Immature natural killer cell (primary cell): ENCODE measurements at places on chromosomes 13 and 19. TPM values are rescaled to one million over a fixed set of nuclear protein-coding genes. Genes with fewer than 3 reads are reported as not detected.

Gene CD22
- 2.2 TPM for polyA plus RNA-seq

Gene ARRDC5
- 2.5 TPM for polyA plus RNA-seq

Gene GJB6
- polyA plus RNA-seq: not detected

Gene TNFRSF19
- polyA plus RNA-seq: 0.19 TPM

DNA sequence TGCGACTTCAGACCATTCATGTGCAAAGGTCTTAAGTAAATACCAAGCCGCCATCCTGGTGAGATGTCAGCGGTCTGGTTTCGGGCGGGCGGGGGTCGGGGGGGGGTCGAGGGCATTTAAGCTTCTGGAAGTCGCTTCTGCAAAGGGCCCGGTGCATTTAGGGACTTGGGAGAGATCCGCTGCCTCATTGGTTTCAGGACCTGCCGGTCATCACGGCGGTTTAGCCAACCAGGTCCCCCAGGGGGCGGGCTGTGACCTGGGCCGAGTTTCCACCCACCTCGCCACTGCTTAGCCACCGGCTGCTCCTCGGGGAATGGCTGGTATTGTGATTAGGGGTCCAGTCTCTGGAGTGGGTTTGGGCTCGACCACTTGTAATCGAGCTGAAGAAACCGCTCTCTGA is 7.8 kb downstream of the ANKLE1 start:
- peaks cover 5% of the 10 kb centered on the region for H3K4me1 ChIP-seq
- no peak overlapping the region for H3K27ac ChIP-seq
- H3K36me3 ChIP-seq: no peaks in the 10 kb centered on the region
- DNase-seq: peak; percentile 38

GRCh38 chr13:33575378-33575777 is 242.6 kb upstream of the RFC3 start:
- no peak for DNase-seq
- no peaks in the 10 kb centered on the region for H3K4me1 ChIP-seq
- H3K27ac ChIP-seq: no peak overlapping the region
- H3K4me3 ChIP-seq: no peak overlapping the region
- no peaks in the 10 kb centered on the region for H3K36me3 ChIP-seq

DNA sequence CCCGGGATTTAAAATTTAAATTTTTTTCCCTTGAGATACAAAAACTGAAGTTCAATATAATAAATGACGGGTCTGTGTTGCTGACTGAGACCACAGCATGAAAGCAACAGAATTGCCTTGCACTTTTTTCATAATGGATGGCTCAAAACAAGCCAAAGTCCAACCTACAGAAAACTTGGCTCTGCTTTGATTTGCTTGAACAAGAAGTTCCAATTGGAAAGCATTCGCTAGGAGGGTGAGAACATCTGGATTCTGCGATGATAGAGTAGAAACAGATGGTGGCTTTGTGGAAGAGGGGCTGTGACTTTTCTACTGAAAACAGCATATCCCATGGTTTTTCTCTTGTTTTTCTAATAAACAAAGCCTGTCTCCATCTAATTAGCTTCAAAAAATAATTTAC is 46.4 kb downstream of the THSD1 start:
- no peak overlapping the region for H3K27ac ChIP-seq
- no peaks in the 10 kb centered on the region for H3K36me3 ChIP-seq
- H3K4me3 ChIP-seq: no peak overlapping the region
- H3K4me1 ChIP-seq: no peaks in the 10 kb centered on the region
- H3K27me3 ChIP-seq: peaks cover 5% of the 10 kb centered on the region
- DNase-seq: no peak

DNA sequence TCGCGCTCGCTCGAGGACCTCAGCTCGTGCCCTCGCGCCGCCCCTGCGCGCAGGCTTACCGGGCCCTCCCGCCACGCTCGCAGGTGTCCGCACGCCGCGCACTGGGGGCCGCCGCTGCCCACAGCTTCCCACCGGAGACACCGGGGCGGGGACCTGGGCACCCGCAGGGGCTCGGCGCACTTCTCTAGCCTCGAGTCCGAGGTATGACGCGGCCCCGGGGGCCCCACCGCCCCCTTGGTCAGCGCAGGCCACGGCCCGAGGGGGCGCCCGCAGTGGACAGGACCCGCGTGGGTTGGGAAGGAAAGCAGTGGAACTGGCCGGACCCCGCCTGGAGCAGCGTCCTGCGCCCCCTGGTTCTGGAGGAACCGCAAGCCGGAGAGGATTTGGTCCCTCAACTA is 2.1 kb upstream of the GRWD1 start:
- no peak overlapping the region for H3K27ac ChIP-seq
- H3K4me3 ChIP-seq: peak overlapping the region; percentile 14
- H3K27me3 ChIP-seq: peaks cover 34% of the 10 kb centered on the region
- DNase-seq: peak; percentile 15
- peaks cover 26% of the 10 kb centered on the region for H3K4me1 ChIP-seq

DNA sequence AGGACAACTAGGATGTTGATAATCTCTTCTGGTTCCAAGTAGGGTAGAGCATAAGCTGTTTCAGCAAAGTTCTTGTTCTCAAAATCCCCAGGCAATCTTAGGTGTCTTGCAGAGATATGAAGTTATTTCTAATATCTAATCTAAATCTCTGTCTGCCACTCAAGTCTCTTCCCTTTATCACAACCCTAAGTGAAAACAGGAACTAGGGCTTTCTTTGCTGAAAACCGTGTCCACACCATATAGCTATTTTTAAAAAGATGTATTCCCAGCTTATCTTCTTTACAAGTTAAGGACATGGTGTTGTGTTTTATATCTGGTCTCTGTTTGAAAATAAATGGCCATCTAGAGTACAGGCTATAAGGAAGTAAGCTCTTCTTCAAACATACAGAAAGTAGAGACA is 11.3 kb upstream of the RNASEH2B start:
- no peaks in the 10 kb centered on the region for H3K27me3 ChIP-seq
- no peaks in the 10 kb centered on the region for H3K36me3 ChIP-seq
- H3K4me1 ChIP-seq: peaks cover 14% of the 10 kb centered on the region

- no peak overlapping the region for H3K27ac ChIP-seq
- H3K4me3 ChIP-seq: no peak overlapping the region
- H3K27me3 ChIP-seq: no peaks in the 10 kb centered on the region
- DNase-seq: no peak
These were observed 65.2 kb downstream of the DPRX start for GRCh38 chr19:53696951-53697350.

GRCh38 chr13:22903301-22903700 is 277.5 kb upstream of the SGCG start:
- no peak overlapping the region for H3K27ac ChIP-seq
- H3K27me3 ChIP-seq: no peaks in the 10 kb centered on the region
- no peak overlapping the region for H3K4me3 ChIP-seq
- H3K4me1 ChIP-seq: no peaks in the 10 kb centered on the region
- H3K36me3 ChIP-seq: no peaks in the 10 kb centered on the region

GRCh38 chr19:46932346-46932745 is 71.5 kb downstream of the ARHGAP35 start:
- DNase-seq: no peak
- peaks cover 1% of the 10 kb centered on the region for H3K27me3 ChIP-seq
- H3K36me3 ChIP-seq: no peaks in the 10 kb centered on the region
- no peak overlapping the region for H3K4me3 ChIP-seq

DNA sequence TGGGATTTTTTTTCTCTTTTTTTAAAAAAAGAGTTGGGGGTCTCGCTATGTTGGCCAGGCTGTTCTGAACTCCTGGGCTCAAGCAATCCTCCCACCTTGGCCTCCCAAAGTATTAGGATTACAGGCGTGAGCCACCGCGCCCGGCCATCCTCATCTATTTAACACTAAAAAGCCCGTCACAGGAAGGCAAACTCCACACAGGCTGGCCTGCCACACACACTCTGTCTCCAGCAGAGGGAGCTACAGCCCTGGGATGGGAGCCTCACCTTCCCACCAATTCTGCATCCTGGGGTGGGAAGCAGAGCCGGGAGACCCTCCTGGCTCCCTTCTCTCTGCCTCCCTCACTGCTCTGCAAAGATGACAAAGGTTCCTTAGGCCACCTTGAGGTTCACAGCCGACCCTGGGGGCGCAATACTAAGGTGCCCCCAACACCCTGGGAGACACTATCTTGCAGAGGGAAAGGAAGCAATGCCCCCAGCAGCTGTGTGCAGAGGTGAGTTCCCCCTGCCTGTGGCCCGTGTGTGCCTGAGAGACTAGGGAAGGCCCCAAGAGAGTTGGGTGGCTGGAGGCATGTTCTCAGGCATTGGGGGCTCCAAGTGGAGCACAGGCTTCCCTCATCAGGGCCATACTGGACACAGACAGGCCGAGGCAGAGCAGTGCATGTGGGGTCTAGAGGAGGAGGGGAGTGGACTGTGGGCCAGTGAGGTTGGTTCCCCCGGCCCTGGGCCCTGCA is 27.4 kb upstream of the TIMM44 start:
- H3K36me3 ChIP-seq: no peaks in the 10 kb centered on the region
- H3K27ac ChIP-seq: no peak overlapping the region
- no peak overlapping the region for H3K4me3 ChIP-seq
- no peaks in the 10 kb centered on the region for H3K27me3 ChIP-seq
- peak; percentile 9 for DNase-seq

DNA sequence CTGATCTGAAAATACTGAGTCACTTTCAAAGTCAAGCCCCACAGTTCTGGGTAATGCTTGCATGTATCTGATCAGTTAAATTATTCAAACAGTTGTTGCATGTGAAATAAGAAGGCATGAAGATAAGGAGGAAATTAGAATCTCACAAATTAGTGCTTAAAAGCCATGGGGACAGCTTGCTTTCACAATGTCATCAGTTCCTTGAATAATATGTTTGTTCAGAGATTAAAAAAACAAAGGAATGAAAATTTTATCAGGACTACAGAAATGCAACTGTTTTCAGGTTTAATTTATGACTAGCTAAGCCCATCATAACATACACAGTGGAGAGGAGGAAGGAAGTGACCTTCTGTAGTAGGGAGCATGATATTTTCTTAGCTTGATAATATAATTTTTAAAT is 150.1 kb downstream of the OXGR1 start:
- no peak for DNase-seq
- no peaks in the 10 kb centered on the region for H3K4me1 ChIP-seq
- H3K27me3 ChIP-seq: no peaks in the 10 kb centered on the region
- no peak overlapping the region for H3K27ac ChIP-seq
- H3K4me3 ChIP-seq: no peak overlapping the region

DNA sequence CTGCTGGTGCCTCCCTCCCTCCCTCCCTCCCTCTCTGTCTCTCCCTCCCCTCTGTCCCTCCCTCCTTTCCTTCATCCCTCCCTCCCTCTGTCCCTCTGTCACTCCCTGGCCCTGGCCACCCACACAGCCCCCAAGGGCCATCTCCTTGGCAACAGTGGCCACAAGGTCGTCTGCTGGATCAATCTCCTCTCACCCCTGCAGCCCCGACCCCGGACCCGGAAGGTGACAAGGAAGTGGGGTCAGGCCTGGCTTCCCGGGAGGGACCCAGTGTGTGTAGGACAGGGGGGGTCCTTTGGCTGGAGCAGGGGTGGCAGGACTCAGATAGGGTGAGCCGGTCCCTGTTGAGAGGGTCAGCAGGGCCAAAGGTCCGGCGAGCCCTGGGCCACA is 21.9 kb upstream of the TCF3 start:
- H3K4me1 ChIP-seq: no peaks in the 10 kb centered on the region
- no peaks in the 10 kb centered on the region for H3K36me3 ChIP-seq

- H3K4me3 ChIP-seq: no peak overlapping the region
- no peak overlapping the region for H3K27ac ChIP-seq
- H3K36me3 ChIP-seq: no peaks in the 10 kb centered on the region
- no peaks in the 10 kb centered on the region for H3K4me1 ChIP-seq
- no peaks in the 10 kb centered on the region for H3K27me3 ChIP-seq
These were observed 38.1 kb downstream of the TMEM255B start for GRCh38 chr13:113796964-113797676.

GRCh38 chr19:5147978-5148793 is 179.3 kb downstream of the KDM4B start:
- H3K4me3 ChIP-seq: no peak overlapping the region
- no peak overlapping the region for H3K27ac ChIP-seq
- no peak for DNase-seq
- H3K4me1 ChIP-seq: peaks cover 15% of the 10 kb centered on the region
- peaks cover 9% of the 10 kb centered on the region for H3K27me3 ChIP-seq
- H3K36me3 ChIP-seq: peaks cover 7% of the 10 kb centered on the region

GRCh38 chr13:91381371-91381770 is 17.1 kb upstream of the GPC5 start:
- no peak overlapping the region for H3K27ac ChIP-seq
- no peaks in the 10 kb centered on the region for H3K27me3 ChIP-seq
- H3K36me3 ChIP-seq: no peaks in the 10 kb centered on the region
- DNase-seq: no peak
- H3K4me3 ChIP-seq: no peak overlapping the region
- H3K4me1 ChIP-seq: no peaks in the 10 kb centered on the region

GRCh38 chr13:103287659-103288058 is 221.4 kb upstream of the SLC10A2 start:
- no peak overlapping the region for H3K27ac ChIP-seq
- H3K4me1 ChIP-seq: peaks cover 12% of the 10 kb centered on the region
- no peak for DNase-seq

DNA sequence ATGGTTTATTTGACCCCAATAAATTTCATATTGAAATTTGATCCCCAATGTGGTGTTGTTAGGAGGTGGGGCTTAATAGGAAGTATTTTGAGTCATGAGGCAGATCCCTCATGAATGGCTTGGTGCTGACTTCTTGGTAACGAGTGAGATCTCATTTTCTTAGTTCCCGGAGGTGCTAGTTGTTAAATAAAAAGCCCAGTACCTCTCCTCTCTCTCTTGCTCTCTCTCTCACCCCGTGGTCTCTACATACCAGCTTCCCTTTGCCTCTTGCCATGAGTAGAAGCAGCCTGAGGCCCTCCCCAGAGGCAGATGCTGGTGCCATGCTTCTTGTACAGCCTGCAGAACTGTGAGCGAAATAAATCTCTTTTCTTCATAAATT is 39.4 kb upstream of the KATNAL1 start:
- H3K4me3 ChIP-seq: peak overlapping the region; percentile 68
- H3K27ac ChIP-seq: peak overlapping the region; percentile 58
- H3K27me3 ChIP-seq: peaks cover 3% of the 10 kb centered on the region

GRCh38 chr19:33193865-33194362 is at the start of gene LRP3:
Gene LRP3 (plus strand): TSS chr19:33194330. CDS start chr19:33194786, 456 bp downstream.
- no peak within 1 kb of the TSS for H3K27ac ChIP-seq
- peak within 1 kb of the TSS; percentile 30 for H3K4me3 ChIP-seq
- H3K36me3 ChIP-seq: no peaks in the 10 kb centered on the region
- H3K4me1 ChIP-seq: no peaks in the 10 kb centered on the region

- no peak overlapping the region for H3K4me3 ChIP-seq
- H3K36me3 ChIP-seq: no peaks in the 10 kb centered on the region
- DNase-seq: no peak
- peaks cover 7% of the 10 kb centered on the region for H3K27me3 ChIP-seq
These were observed 317.9 kb downstream of the SHISA2 start for GRCh38 chr13:25733696-25734435.

- H3K4me1 ChIP-seq: no peaks in the 10 kb centered on the region
- H3K27me3 ChIP-seq: no peaks in the 10 kb centered on the region
- H3K27ac ChIP-seq: no peak overlapping the region
- no peak for DNase-seq
- H3K36me3 ChIP-seq: no peaks in the 10 kb centered on the region
These were observed 287.9 kb upstream of the NBEA start for GRCh38 chr13:34654203-34654602.
